ENCODE measurements at places on chromosomes 4 and X.

GRCh38 chr4:130808492-130808891 lies 1712.5 kb downstream of the C4orf33 start:
- DNase-seq: peak; percentile 4

DNA sequence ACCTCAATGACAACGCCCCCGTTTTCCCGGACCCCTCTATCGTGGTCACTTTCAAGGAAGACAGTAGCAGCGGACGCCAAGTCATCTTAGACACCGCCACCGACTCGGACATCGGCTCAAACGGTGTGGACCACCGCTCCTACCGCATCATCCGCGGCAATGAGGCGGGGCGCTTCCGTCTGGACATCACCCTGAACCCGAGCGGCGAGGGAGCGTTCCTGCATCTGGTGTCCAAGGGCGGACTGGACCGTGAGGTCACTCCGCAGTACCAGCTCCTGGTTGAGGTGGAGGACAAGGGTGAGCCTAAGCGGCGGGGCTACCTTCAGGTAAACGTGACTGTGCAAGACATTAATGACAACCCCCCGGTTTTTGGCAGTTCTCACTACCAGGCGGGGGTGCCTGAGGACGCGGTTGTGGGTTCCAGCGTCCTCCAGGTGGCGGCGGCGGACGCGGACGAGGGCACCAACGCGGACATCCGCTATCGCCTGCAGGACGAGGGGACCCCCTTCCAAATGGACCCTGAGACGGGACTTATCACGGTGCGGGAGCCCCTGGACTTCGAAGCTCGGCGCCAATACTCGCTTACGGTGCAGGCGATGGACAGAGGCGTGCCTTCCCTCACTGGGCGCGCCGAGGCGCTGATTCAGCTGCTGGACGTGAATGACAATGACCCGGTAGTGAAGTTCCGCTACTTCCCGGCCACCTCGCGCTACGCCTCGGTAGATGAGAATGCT lies 2.2 kb downstream of the FAT4 start:
- DNase-seq: peak; percentile 35

DNA sequence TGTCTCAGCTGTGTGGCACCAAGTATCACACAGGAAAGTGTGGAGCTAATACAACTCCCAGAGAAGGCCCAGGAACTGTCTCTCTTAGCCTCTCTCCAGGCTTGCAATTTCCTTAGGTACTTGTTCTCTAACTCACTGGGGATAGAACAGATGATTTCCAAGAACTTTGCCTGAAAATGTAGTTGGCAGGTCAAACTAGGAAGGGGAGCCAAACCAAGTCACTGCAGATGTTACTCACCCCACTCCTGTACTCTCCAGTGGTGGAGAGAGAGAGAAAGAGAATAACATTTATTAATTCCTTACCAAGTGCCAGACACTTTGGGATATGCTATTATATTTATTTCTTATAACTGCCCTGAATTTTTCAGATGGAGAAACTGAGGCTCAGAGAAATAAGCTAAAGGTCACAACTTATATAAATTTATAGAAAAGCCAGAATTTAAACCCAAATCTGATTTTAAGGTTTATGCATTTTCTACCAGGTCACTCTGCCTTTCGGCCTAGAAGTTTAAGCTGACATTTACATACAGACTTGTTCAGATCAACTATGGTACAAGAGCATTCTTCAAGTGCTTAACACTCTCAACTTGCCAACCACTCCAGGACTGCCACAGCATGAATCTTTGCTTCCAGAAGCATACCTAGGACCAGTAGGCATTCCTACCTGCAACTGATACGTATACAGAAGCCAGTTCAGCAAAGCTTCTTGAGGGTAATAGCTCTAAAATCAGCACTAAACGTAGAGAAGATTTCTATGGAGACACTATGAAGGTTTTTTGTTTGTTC lies 248.6 kb upstream of the ETNPPL start:
- no peak for DNase-seq

DNA sequence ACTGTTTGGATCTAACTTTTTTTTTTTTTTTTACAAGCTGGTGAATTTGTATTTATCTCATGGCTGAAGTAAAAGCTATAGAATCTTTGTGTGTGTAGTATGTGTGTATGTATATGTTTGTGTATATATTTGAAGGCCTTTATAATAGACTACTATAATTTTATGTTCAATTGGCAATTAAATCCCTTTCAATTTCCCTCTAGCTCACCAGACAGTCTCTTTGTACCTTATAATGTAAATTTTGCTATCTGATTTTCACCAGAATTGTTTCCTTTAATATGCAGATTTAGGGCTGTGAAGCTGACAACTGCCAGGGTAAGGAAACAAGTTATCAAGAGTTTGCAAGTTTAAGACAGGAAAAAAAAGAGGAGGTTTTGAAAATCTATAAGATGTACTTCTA lies 33.1 kb upstream of the MTMR8 start:
- no peak for DNase-seq

DNA sequence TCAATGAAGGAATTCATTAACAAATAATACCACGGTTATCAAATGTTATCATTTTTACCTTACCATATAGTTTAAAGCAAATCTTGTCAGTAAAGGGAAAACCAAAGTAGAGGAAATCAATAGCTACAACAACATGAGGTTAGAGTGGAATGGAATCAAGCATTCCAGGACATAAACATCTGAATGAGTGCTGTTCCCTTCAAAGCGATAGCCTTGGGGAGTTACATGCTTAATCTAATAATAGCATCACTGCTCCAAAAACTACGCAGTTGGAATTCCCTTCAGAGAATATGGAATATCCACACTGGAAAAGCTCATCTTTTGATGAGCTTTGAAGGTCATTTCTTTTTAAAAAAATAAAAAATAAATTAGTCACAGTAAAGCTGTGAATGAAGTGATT lies 31.2 kb downstream of the PDE5A start:
- no peak for DNase-seq

- DNase-seq: no peak
Observed at GRCh38 chrX:153635388-153635787, 11.6 kb upstream of the DUSP9 start.

DNA sequence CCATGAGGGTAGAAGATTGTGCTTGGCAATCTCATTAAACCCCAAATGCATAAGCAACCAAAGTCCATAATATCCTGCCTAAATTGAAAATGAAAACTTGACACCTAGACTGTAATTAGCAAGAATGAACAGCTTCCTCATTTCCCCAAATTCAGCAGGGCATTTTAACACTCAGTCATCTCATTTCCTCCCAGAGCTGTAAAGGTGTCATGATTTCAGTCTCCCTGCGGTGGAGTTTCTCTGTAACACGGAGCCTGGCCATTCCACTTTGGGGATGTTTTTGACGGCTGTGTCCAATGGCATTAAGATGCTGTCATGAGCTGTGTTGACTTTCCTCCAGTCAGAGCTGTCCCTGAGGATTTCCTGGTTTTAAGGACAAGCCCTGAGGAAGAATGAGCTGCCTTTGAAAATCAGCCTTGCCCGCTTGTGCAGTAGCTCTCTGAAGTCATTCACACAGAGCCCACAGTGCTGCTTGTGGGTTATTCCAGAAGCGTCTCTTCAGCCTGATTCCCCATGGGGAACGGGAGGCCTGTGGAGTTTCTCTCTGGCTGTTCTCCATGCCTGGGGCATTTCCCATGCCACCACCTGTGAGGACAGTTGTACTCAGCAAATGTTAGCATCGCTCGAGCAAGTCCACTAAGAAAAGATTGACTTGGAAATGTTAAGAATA lies 187.0 kb downstream of the MID1 start:
- DNase-seq: no peak

- peak; percentile 7 for DNase-seq
Observed at GRCh38 chr4:144611850-144612249, 34.1 kb upstream of the HHIP start.

DNA sequence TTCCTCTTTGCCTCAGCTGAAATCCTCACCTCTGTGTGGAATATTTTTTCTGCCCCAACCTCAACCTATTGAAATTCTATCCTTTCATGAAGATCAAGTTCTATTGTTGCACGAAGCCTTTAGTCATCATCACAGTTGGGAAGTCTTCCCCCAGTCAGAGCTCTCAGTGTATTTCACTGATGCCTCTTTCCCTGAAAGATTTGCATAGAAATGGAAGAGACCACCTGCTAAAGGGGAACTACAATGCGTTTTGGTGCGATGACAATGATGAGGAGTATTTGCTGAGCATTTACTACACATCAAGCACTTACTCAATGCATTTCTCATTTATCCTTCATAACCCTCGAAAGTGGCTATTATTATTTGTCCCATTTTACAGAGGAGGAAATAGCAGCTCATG lies 151.2 kb upstream of the KLF3 start:
- DNase-seq: no peak

- DNase-seq: no peak
Observed at GRCh38 chrX:134004084-134004483, 18.7 kb upstream of the GPC3 start.

- DNase-seq: no peak
Observed at GRCh38 chr4:138565576-138565975, 323.4 kb upstream of the SLC7A11 start.

DNA sequence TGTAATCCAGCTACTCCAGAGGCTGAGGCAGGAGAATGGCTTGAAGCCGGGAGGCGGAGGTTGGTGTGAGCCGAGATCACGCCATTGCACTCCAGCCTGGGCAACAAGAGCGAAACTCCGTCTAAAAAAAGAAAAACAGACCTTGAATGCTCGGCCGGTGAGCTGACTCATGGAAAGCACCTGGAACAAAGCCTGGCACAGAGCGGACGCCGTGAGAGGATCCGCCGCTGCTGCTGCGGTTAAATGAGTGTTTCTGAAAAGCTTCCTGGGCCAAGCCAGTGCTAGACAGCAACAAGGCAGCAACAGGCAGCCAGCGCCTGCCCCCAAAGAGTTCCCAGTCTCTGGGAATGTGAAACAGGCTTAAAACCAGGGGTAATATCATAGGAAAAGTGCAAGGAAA lies 186.4 kb downstream of the AFAP1 start:
- DNase-seq: no peak

- DNase-seq: no peak
Observed at GRCh38 chrX:42943051-42943974, 165.3 kb upstream of the PPP1R2C start.

- no peak for DNase-seq
Observed at GRCh38 chr4:152577708-152578396, 42.0 kb upstream of the FBXW7 start.

All from hippocampal formation (tissue), 2 donors.